ENCODE measurements at places on chromosomes 4 and X.

GRCh38 chr4:125679989-125680388 is 365.2 kb downstream of the FAT4 start:
- peak; percentile 28 for DNase-seq

- no peak for DNase-seq
These were observed 27.5 kb downstream of the LIAS start for GRCh38 chr4:39486221-39486804.

- DNase-seq = peak; percentile 6
These were observed 553.2 kb upstream of the FAT1 start for GRCh38 chr4:187276736-187277408.

DNA sequence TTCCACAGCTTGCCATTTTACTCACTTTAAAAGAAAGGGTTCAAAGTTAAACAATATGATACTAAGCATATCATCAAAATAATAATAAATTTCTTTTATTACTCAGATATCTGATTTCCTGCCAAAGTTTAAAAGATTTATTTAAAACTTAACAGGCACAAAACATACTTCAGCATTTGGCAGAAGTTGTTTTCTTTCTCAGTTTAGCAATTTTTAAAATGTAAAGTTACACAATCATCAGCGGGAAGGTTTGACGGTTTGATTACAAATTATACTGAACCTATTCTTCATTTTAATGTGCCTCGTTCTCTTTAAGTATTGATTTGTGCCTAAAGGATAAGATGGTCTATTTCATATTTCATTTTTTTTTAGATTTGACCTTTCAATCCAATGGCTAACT is 227.2 kb downstream of the APBB2 start:
- DNase-seq = peak; percentile 42

- peak; percentile 24 for DNase-seq
These were observed 22.4 kb downstream of the HPRT1 start for GRCh38 chrX:134482371-134482770.

GRCh38 chr4:102579794-102580462 is 78.8 kb downstream of the NFKB1 start:
- DNase-seq = no peak

GRCh38 chr4:6957994-6958393 is 48.4 kb downstream of the TBC1D14 start:
- no peak for DNase-seq

- DNase-seq = no peak
These were observed 57.9 kb downstream of the DKK2 start for GRCh38 chr4:106978046-106978774.

DNA sequence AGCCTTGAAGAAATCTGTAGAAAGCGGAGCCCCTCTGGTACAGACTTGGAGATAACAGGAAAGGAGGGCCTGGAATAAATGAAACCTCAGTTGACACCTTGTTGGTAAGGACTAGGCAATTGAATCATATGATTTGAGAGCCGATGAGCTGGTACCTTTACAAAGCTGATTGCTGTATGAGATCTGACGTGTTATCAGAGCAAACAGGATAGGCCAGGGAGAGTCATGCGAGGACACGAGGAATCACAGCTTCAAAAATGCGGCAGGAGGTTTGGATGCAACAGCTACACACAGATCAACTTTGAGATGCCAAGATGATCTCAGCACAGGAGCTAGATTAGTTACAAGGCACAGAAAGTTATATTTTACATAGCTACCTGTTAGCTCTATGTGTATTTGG is 7.4 kb upstream of the SLC10A4 start:
- DNase-seq = no peak

DNA sequence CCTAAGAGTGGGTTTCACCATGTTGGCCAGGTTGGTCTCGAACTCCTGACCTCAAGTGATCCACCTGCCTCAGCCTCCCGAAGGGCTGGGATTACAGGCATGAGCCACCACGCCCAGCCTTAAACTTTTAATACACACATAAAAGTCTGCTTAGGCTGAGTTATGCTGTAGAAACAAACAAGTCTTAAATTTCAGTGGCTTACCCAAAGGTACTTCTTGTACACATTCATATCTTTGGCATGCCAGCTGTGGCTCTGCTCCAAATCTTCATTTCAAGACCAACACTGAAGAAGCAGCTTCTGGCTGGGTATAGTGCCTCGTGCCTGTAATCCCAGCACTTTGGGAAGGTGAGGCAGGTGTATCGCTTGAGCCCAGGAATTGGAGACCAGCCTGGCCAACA is 80.3 kb downstream of the PPEF2 start:
- peak; percentile 47 for DNase-seq

Measured in fibroblast of gingiva (primary cell).